ENCODE measurements at places on chromosomes 3 and 15. TPM values are rescaled to one million over a fixed set of nuclear protein-coding genes. Genes with fewer than 3 reads are reported as not detected.

- DNase-seq, result no peak
These were observed 3.9 kb downstream of the CRYGS start for GRCh38 chr3:186540221-186540834.

- peak; percentile 24 for DNase-seq
These were observed 231.0 kb downstream of the SNRPN start for GRCh38 chr15:25185791-25186190.

- DNase-seq, result no peak
These were observed 14.2 kb upstream of the CEP152 start for GRCh38 chr15:48825075-48825474.

DNA sequence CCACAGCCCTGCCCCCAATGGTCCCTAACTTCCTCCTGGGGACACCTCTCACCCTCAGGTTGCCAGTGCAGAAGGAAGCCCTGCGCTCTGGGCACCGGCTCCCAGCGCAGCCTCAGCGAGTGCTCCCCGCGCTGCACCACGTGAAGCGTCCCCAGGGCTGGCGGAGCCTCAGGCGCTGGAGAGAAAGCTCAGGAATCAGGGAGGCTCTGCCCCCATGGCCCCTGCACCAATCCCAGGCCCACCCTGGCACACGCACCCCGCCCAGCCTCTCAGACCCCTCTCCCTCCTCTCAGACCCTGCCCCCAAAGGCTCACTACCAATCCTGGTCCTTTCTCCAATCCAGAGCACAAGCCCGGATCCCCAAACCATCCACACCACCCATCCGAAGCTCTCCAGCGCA lies 6.9 kb downstream of the COL7A1 start:
- no peak for DNase-seq

GRCh38 chr3:37116998-37117397 lies 57.4 kb downstream of the LRRFIP2 start:
- no peak for DNase-seq

GRCh38 chr3:115708540-115708939 lies 85.2 kb downstream of the GAP43 start:
- DNase-seq, result no peak

DNA sequence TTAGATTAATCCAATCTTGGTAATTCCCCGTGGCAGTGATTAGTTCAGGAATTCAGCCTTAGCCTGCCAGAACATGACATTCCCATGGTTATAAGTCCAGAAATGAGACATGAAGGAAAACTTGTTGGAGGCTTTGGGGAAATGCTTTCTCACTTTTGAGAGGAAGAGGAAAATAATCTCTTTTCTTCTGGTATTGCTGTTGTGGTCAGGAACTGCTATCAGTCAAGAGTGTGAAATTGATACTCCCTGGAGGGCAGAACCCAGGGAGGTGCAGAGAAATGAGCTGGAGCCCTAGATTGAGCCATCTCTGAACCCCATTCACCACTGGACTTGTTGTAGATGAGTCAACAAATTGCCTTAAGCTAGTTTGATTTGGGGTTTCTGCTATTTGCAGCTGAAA lies 38.6 kb upstream of the APH1B start:
- no peak for DNase-seq

GRCh38 chr3:159761369-159761768 lies 227.3 kb upstream of the IL12A start:
- DNase-seq, result no peak

DNA sequence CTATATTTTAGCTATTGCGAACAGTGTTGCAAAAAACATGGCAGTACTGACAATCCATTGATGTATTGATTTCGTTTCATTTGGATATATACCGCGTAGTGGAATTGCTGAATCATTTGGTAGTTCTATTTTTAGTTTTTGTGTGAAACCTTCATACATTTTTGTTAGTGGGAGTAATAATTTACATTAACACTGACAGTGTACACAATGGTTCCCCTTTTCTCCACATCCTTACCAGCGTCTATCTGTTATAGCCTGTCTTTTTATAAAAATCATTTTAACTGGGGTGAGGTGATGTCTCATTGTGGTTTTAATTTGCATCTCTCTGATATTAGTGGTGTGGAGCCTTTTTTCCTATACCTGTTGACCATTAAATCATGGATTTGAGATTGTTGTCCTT lies 392.4 kb upstream of the ALCAM start:
- DNase-seq, result no peak

DNA sequence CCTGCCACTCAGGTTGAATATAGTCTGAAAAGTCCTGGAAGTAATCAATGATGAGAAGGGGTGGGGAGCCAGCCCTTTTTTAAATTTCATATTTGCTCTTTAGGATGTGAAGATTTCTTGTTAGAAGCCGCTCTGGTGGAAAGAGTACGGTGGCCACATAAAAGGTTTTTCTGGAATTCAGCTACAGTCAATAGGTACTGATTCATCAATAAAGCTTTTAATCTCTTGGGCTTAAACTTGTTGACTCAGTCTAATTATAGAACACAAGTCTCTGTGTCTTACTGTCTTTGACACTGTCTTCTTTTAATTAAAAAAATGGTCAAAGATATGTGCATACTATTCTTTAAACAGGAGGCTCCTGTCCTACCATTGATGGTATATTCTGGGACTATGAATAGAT lies 99.9 kb upstream of the TP63 start:
- DNase-seq, result no peak

DNA sequence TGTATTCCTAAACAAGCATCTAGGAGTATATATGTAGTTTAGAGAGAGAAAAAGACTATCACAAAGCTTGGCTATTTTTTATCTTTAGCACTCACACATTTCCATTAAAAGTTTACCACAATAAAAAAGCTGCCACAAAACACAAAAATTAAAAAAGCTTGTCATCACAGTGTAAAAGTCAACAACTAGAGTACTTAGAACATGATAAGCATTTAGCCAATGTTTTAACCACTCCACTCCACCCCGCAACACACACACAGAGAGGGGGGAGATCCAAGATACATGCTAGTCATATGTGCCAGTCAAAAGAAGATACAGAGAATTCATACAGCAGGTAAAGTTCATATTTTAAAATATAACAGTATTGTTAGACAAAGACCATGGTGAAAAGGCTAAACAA lies 79.7 kb downstream of the STAG1 start:
- DNase-seq, result no peak

DNA sequence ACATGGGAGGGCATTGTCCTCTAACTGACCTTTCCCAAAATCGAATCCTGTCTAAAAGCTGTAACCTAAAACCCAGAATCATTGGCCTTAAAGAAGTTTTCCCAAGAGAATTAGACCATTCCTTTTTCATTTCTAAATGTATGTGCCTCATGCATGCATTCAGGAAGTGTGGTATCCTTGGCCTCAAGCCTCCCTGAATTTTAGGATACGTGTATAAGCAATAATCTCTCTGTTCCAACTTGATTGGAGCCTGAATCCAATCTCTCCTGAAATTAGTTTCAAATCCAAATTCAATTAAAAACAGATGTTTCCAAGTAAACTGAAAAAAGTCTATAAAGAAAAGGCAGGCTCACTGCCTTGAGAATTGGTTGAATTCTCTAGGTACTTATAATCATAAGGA lies 86.0 kb upstream of the VEPH1 start:
- DNase-seq, result no peak

- no peak for DNase-seq
These were observed 8.2 kb downstream of the MAN2A2 start for GRCh38 chr15:90911302-90911623.

GRCh38 chr15:35514759-35515158 lies 31.2 kb downstream of the DPH6 start:
- DNase-seq, result no peak

Gene SMCO1
- total RNA-seq, result 28.7 TPM

Gene PTX3
- total RNA-seq, result 2.2 TPM

Gene SEMA6D
- total RNA-seq, result 9.9 TPM

Gene PATL2
- total RNA-seq, result 1.00 TPM

Gene C3orf70
- total RNA-seq, result 2.2 TPM

Gene FOXB1
- not detected for total RNA-seq

Gene HRH1
- 4.8 TPM for total RNA-seq

Gene REC114
- not detected for total RNA-seq

Gene RIOX2
- 14.2 TPM for total RNA-seq

Gene KBTBD13
- 3.3 TPM for total RNA-seq

Gene LRTM1
- not detected for total RNA-seq

Gene CILP
- 24.0 TPM for total RNA-seq

Gene AP3B2
- total RNA-seq, result 0.22 TPM

Gene ANKRD63
- total RNA-seq, result not detected

Gene CDC25A
- total RNA-seq, result 0.32 TPM

Gene DLEC1
- 0.22 TPM for total RNA-seq

Gene ZCWPW2
- 2.1 TPM for total RNA-seq

Gene GPR156
- total RNA-seq, result 0.11 TPM

Gene GPR62
- total RNA-seq, result 0.16 TPM

Gene PIGX
- total RNA-seq, result 16.9 TPM

Gene IL16
- 2.5 TPM for total RNA-seq

Gene SLC51A
- 0.51 TPM for total RNA-seq

All from cardiac septum (tissue), 1 donor.